ENCODE measurements at places on chromosomes 11 and 22.

DNA sequence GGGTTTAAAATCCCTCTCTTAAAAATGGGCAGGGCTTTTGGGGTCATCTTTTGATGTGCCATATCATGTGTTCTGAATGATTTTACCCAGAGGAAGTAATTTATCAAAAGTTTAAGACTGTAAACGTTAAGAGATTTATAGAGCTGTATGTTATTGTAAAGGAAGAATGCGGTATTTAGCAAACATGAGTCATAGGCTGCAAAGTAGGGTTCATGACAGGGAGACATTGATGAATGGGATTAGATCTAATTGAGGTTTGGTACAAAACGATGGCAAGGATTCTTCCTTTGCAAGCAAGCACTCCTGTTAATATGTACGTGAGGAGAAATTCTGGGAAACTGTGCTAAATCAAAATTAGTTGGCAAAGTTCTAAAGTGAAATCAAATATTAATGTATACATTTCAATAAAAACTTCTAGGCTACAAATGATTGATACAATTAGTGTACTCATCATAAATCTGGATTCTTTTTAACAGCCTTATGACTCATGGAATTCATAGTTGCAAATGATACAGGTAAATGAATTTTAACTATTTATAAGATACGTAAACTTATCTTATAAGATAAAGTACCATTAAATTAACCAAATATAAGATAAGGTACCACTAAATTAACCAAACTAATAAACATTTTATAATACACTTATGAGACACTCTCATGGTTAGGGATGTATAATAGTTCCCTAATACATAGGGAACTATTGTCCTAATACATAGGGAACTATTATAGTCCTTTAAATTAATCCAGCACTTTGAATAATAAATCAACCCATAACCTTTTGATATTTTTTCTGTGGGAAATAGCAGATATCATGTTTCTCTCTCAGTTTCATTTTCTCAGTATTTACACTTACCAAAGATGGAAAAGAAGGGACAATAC is 58.4 kb downstream of the KIF18A start:
- DNase-seq = no peak

DNA sequence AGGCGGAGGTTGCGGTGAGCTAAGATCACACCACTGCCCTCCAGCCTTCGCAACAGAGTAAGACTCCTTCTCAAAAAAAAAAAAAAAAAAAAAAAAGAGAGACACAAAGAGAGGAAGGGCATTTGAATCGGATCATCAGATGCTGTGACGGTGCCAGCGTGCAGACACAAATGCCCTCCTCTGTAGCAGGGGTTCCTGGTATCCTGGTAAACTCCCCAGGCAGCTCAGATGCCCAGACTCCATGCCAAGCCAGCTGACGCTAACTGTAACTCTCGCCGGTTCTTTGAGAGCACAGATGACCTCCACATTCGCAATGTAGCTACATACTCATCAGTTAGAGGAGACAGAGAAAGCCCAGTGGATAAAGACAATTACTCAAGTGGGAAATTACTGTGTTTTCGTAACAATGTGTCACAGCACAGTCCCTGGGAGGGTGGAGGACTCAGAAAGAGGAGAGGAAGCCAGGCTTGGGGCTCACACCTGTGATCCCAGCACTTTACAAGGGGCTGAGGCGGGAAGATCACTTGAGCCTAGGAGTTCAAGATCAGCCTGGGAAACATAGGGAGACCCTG is 153.1 kb downstream of the BRD1 start:
- no peak for DNase-seq

DNA sequence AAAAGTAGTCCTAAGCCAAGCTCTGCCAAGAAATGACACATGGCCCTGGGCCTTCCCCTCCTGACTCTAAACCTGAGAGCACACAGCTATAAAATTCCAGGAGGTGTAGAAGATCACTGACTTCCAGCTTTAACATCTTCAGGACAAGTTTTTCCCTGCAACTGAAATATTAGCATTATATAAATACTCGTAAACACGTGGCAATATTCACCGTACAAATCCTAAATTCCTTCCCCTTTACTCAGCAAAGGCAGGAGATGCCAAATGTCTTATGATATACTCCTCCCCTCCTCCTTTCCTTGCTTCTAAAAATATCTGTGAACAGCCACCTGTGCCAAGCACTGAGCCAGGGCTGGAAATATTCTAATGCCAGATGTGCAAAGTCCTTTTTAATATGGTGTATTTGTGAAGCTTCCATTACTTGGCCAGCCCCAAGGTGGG is 194.0 kb downstream of the LARGE1 start:
- DNase-seq = no peak

GRCh38 chr11:100419518-100419917 is 267.6 kb upstream of the ARHGAP42 start:
- no peak for DNase-seq

- DNase-seq = no peak
Observed at GRCh38 chr11:27468995-27469695, 3.4 kb downstream of the LGR4 start.

DNA sequence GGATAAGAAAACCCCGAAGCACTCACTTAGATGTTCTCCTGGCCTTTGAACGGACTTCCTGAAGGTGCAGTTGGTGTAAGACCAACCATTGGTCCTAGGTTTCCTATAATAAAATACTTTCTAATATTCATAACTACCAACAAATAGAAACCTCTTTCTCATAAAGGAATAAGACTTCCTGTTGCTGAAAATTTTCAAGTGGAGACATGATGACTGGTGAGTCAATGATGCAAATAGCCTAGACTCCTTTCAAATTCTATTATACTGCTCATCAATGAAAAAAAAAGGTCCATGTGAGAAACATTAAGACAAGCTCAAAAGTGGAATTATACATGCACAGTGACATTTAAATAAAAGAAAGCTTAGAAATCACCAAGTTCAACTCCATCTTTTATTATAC is 862.8 kb downstream of the FAM181B start:
- DNase-seq = no peak

All from SIG-M5 (cell line).